D721Med (cell line): ENCODE measurements at places on chromosomes 2 and 18.

DNA sequence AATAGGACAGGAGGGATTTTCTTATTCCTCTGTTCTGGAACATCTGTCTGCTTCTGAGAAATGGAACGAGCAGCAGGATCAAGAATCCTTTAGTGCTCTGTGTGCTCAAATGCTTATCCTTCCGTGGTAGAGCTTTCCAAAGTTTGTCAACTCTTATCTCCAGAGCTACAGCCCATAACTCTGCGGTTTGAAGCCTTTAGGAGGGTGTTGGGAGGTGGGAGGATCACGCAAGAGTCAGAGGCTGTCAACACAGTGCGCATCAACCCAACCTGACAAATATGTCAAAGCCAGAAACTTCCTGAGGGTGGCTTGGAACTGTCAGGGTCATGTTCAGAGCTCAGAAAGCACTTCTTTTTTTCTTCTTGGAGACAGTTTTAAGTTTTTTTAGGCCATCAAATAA lies 95.9 kb downstream of the CRIM1 start:
- no peak for DNase-seq

GRCh38 chr2:120964819-120965218 lies 229.2 kb downstream of the GLI2 start:
- no peak for DNase-seq

DNA sequence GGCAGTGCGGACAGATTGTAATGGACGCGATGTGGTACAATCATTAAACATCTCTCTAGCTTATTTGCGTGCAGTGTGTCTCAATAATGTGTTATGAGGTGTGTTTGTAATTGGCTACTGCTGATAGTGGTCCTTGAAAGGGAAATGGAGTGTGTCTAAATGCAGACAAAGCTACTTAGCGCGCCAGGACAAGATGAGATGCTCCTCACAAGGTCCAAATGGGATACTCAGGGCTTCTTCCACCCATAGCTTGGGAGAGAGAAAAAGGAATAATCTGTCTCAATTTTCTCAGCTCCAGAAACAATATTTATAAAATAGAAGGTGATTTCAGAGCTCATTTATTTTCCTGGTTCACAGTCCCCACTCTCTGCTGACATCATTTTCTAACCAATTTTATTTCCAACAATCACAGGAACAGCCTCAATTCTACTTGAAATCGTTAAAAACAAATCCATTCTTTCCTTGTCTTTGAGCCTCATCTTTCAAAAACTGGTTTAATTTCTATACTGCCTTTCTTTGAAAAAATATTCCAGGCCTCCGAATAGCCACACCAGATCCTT lies 28.5 kb downstream of the GALNT14 start:
- DNase-seq, result no peak

DNA sequence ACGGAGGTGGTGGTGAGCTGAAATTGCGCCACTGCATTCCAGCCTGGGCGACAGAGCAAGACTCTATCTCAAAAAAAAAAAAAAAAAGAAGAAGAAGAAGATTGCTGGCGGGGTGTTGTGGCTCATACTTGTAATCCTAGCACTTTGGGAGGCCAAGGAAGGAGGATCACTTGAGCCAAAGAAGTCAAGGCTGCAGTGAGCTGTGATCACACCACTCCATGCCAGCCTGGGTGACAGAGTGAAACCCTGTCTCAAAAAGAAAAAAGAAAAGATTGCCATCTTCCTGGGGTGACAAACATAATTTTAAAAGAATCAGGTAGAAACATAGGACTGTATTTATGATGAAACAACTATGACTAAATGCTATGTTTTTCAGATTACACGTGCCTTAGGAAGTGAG lies 55.1 kb upstream of the EML4 start:
- DNase-seq, result no peak

- DNase-seq, result no peak
Observed at GRCh38 chr2:239811806-239812560, 213.2 kb downstream of the NDUFA10 start.

DNA sequence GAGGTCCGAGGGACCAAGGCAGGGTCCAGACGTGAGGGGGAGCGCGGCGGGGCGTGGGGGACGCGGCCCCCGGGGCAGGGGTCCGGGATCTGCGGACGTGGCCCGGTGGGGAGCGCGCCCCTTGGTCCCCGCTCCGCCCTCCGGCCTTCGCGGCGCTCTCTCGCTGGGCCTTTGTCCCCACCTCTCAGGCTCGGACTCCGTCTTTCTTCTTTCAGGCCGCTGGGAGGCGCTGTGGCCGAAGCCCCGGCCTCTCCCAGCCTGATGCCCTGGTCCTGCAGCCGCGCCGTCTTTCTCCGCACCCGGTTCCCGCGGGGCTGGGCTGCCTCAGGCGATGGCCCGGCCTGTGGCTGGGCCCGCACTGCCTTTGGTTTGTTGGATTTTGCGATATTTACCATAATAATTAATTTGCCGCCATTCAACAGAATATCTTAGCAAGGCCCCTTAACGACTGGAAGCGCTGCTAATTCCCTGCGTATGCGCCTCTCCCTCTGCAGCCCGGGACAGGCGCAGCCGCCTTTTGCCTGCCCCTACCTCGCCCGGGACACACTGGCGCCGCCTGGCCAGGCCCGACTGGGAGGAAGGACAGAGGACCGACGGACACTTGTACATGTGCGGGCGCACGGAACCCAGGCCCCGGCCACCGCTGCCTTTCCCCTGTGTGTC lies 10.8 kb downstream of the SIX3 start:
- peak; percentile 68 for DNase-seq

- DNase-seq, result no peak
Observed at GRCh38 chr2:64137996-64138395, 6.2 kb downstream of the PELI1 start.

GRCh38 chr2:240995041-240996021 lies 3.1 kb upstream of the SNED1 start:
- DNase-seq, result no peak

DNA sequence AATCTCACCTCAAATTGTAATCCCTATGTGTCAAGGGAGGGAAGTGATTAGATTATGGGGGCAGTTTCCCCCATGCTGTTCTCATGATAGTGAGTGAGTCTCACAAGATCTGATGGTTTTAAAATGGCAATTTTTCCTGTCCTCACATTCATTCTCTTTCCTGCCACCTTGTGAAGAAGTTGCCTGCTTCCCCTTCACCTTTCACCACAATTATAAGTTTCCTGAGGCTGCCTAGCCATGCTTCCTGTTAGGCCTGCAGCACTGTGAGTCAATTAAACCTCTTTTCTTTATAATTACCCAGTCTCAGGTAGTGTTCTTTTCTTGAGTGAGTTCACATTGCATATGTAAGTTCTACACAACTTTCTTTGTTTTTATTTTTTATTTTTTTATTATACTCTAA lies 271.5 kb downstream of the EXOC6B start:
- DNase-seq, result no peak

- DNase-seq, result no peak
Observed at GRCh38 chr2:123563515-123563914, 461.6 kb upstream of the CNTNAP5 start.

GRCh38 chr2:198702796-198703195 lies 754.9 kb downstream of the SATB2 start:
- DNase-seq, result no peak

DNA sequence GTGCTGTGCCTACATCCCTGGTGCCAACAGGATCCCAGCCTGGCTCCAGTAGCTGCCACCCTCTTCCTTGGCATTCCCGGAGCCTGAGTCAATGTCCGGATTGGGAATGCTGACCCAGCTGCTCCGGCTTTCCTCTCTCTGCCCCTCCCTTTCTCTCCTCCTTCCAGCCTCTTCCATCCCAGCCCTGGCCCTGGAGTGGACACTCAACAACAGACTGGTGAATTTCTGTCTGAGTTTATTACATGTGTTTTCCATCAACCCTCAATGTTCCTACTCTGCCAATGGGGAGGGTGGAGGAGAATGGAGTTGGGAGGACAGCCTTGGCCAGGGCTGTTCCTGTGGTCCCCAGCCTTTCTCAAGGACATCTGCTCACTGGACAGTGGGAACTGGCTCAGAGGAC lies 917 bp upstream of the PRKAG3 start:
- DNase-seq, result no peak

GRCh38 chr2:17616405-17616804 lies 75.9 kb downstream of the VSNL1 start:
- DNase-seq, result no peak

DNA sequence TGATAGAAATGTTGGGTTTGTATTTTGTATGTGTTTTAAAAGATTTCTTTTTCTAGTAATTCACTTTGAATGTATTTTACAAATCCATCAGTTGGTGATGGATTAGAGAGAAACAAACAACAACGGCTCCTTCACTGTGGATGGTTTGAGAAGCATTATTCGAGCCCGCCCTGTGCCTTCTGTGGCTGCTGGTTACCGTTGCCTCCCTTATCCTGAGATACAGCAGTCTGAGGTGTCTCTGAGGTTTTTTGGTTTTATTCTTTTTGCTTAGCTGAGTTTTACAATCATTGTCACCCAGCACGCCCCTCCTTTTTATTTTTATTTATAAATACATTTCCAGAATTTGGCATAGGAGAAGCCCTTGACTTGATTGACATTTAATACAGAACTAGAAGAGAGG lies 168.3 kb downstream of the BABAM2 start:
- no peak for DNase-seq

DNA sequence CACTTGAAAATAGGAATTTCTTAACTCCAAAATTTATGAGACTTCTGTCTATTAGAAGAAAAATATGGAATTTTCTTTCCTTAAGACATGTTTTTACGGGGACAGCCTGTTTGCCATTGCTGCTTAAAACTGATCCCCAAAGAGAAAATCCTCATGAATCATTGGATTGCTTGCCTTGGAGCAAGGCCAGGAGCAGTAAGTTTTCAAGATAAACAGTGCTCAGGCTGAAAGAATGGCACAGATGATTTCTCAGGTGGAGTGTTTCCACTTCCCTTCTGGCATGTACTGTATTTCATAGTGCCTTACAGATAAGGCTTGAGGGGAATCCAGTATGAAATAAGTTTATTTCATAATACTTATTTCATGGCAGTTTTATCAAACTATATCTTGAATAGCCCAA lies 74.3 kb upstream of the MMADHC start:
- DNase-seq, result no peak

GRCh38 chr2:31381601-31382000 lies 32.9 kb downstream of the XDH start:
- DNase-seq, result no peak

- DNase-seq, result no peak
Observed at GRCh38 chr2:126943612-126944348, 45.1 kb downstream of the TEX51 start.

GRCh38 chr18:32297579-32298170 lies 107.8 kb downstream of the MEP1B start:
- no peak for DNase-seq

DNA sequence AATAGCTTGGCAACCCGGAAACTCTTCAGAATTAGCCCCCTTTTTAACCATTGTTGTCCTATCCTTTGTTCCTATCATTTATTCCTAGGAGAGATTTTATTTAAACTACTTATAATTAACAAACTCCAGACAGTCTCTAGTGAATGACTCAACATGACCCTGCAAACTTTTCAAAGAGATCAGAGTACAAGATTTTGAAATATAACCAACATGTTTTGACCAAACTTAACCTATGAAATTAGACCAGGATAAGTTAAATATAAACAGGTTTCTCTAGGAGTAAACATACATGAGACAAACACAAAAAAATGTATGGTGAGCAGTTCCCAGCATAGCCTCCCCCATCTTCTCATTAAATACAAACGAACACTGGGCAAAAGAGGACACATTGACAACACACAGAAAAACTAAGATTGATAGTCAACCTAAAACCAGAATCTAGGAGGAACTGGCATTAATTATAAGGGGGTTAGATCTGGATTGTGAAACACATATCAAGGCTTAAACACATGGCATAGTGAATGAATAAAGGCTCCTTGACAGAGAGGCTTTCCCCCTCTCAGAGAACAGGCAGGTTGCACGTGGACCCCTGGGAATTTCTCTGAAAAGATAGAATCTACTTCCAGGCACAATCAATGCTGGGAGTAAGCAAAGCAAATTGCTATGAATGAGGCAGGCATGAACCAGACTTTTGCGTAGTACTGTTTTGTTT lies 284.1 kb downstream of the IRS1 start:
- no peak for DNase-seq

DNA sequence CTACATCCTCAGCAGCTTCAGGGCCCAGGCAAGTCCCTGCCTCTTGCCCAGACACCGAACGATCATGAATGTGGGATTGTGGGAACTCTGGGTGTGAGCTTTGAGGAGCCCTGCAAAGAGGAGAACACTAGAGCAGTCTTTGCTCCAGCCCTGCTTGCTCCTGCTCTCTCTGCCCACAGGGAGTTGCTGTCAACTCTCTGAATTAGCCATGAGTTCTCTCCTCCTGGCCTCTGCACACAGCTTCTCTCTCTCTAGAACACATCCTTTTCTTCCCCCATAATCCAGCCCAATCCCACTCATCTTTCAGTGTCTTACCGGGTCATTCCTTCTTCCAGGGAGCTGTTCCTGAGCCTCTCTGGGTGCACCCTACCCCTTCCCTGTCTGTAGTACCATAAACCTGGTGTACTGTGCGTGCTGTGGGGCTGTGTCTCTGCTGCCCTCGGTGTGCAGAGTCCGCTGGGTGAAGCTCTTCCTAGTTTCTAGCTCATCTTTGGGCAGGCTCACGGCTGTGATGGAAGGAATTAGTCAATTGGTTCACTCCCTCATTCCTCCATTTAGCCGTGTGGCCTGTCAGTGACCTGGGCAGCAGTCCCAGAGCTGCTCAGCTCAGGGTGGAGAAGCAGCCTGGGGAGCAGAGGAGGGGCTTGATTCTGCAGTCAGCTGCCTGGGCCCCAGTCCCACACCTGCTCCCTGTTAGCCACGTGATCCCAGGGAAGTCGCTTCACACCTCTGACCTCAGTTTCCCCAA lies 132.9 kb upstream of the HDAC4 start:
- no peak for DNase-seq

- DNase-seq, result no peak
Observed at GRCh38 chr2:195117011-195117410, 540.0 kb upstream of the SLC39A10 start.

- DNase-seq, result no peak
Observed at GRCh38 chr2:226802573-226802972, 3.0 kb upstream of the IRS1 start.

- no peak for DNase-seq
Observed at GRCh38 chr2:69624611-69625010, 18.9 kb downstream of the AAK1 start.

GRCh38 chr18:475202-476031 lies 25.1 kb downstream of the COLEC12 start:
- no peak for DNase-seq

GRCh38 chr2:163173591-163173990 lies 335.0 kb upstream of the KCNH7 start:
- no peak for DNase-seq

GRCh38 chr18:32509111-32509510 lies 38.4 kb upstream of the GAREM1 start:
- DNase-seq, result no peak

- DNase-seq, result no peak
Observed at GRCh38 chr2:45859682-45860081, 208.2 kb downstream of the PRKCE start.

GRCh38 chr2:3712424-3712823 lies 9.0 kb downstream of the DCDC2C start:
- DNase-seq, result no peak

GRCh38 chr2:160051371-160051800 lies 11.0 kb downstream of the PLA2R1 start:
- DNase-seq, result no peak
